ENCODE measurements at places on chromosomes 5 and 9.

DNA sequence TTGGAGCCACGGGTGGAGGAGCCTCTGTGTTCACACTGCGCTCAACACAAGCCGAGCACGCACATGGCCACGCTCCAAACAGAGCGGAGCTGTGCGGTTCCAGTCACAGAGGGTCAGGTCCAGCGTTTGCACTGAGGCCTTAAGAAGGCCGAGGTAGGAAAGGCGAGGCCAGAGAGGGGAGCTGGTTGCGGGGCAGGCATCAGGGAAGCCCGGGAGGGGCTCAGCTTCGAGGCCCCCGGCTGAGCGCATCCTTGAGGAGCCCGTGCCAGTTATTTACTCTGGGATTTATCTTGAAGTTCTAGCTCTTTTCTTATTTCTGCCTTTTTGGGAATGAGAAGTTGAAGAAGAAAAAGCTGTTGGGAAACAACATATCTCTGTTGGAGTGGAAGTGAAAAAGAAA lies 140.8 kb downstream of the IRX1 start:
- no peak for DNase-seq

- DNase-seq, result no peak
Observed at GRCh38 chr5:139670369-139671095, 22.4 kb downstream of the CXXC5 start.

DNA sequence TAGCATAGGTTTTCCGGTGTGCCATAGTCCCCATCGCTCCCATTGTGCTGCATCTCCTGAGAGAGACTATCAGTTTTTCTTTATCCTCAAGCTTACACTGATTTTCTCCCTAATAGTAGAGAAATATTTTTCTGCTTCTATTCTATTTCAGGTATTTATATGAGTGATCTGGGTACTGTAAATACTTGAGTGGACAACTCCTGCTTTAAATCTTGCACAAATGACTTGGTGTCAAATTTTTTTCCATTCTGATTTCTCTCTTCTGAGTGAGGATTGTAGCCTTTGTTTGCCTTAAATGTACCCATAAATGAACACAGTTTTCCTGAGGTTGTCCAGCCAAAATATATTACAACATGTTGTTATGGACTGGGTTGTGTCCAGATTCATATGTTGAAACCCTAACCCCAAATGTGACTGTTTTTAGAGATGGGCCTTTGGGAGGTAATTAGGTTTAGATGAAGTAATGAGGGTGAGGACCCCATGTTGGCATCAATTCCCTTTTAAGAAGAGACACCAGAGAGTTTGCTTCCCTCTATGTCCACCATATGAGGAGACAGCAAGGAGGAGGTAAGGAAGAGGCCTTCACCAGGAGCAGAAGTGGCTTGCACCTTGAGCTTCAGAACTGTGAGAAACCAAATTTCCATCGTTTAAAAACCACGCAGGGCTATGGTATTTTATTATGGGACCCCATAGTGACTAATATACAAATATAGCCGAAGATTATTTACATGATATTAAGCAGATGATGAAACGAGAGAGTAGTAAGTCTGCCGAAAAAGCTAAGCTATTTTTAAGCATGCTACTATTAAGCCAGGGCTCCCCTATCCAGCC lies 336.4 kb upstream of the MPDZ start:
- no peak for DNase-seq

GRCh38 chr5:89097103-89097502 lies 214.1 kb upstream of the MEF2C start:
- no peak for DNase-seq

DNA sequence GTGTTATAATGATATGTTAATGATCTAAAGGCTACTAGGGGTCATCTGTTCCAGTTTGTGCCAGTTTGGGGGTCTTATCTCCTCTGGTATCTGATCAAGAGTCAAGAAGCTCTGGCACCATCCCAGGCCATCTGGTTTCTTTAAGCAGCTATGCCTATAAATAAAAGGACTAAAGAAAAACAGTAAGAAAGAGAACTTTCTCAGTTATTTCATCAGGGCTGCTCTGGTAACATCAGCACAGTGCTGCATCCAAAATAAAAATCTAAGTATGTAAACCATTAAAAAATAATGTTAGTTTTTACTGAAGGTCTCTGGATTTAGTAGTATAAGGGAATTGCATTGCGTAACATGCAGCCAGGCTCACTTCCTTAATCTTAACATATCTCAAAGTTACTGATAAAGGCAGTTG lies 185.0 kb downstream of the NR2F1-AS1 start:
- no peak for DNase-seq

GRCh38 chr5:68805444-68805843 lies 288.4 kb upstream of the SLC30A5 start:
- DNase-seq, result no peak

All from hepatocyte (in vitro differentiated cells).